ENCODE measurements at places on chromosomes 2 and 18.

- no peak for DNase-seq
Measured at GRCh38 chr2:181542170-181542569, 85.0 kb downstream of the ITGA4 start.

- no peak for DNase-seq
Measured at GRCh38 chr2:101619191-101619591, 78.3 kb upstream of the MAP4K4 start.

- peak; percentile 56 for DNase-seq
Measured at GRCh38 chr2:43086451-43087221, 139.8 kb downstream of the ZFP36L2 start.

DNA sequence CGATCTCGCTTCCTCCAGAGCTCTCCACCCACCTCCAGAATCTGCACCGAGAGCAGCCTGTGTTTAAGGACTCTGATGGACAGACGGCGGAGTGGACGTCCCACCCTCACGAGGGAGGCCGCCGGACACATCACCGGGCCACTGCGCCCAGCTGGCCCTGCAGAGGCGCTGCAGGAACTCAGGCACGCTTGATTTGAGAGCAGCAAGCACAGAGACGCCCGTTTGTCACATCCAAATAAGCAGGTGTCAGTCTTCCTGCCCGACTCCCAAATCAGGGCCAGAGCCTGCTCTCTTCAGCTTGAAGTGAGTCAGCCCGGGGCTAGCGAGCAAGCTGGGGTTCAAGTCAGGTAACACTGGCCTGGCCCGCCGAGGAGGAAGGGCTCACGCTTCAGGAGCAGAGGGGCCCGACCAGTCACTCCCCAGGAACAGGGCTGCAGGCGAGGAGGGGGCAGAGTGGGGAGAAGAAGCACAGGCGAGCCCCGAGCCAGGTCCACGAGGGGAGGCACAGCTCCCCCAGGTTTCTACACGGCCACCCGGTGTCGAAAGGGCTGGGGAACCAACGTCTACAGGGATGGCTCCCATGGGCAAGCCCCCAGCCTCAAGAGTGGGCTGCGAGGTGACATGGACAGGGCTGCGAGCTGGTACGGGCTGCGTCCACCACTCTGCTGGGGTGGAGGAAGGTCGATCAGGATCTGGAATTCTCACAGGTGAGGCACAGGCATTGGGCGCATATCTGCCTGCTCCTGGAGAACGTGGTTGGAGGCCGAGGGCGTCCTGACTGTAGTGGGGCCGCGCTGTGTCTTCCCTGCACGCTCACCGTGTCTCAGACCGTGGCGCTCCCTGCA, 52.5 kb upstream of the CTDP1 start:
- DNase-seq: no peak

DNA sequence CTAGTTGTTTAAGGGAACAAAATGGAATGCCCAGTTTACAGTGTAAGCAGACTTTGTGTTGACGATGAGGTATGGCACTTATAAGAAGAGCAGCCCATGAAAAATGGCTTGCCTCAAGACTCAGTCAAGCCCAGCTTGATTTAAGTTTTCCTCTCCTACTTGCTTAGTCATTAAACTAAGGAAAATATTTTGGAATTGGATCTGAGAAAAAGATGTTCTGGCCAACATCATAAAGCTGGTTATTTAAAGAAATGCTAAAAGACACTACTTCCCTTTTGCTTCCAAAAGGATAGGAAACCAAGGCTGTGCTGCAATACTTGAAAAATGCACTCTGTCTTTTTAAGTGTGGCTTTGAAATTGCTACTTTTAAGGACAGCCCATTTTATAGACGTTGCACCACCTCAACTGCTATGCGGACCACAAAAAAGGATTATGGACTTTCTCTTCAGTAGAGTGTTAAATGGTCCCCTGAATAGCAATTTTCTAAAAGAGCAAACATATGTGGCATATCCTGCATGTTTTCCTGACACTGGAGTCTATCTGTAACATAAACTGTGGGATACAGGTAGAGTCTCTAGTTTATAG, 32.1 kb downstream of the CCDC141 start:
- no peak for DNase-seq

DNA sequence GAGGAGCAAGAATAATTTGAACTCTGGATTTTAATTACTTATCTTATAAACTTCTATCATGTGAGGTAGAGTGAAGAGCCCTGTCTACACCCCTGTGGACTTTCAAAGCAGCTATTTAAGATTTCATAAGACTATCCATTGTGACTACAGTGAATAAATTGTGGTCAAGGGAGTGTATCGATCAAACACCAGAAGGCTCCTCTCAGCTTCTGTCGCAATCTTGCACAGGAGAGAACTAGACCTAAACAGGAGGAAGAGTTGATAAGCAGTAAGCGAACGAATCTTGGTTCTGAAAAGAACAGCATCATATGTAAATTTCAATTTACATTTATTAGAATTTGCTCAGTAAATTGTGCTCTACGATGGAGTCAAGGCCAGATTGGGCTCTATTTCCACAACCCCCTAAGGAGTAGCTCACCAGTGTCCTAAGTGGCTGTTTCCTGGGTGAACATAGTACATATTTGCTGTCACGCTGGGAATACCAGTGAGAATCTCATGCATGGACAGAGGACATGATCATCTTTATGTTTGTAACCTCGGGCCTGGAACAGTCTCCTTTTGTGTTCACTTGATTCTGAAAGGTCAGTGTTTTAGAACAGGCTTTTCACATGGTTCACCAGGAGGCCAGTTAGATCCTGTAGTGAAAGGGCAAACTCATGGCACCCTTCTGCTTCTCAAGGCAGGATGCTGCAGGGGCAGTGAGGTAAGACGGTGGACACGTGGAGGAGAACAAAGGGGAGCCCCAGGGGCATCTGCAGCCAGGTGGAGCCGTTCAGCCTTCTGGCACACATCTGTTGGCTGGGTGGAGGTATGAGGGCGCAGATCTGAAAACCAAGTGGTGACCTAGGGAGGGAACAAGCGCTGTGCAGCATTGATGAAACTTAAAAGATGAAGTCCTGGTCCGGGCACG, 33.3 kb downstream of the NPAS2 start:
- no peak for DNase-seq

GRCh38 chr2:239310401-239311061, 90.3 kb downstream of the HDAC4 start:
- no peak for DNase-seq

DNA sequence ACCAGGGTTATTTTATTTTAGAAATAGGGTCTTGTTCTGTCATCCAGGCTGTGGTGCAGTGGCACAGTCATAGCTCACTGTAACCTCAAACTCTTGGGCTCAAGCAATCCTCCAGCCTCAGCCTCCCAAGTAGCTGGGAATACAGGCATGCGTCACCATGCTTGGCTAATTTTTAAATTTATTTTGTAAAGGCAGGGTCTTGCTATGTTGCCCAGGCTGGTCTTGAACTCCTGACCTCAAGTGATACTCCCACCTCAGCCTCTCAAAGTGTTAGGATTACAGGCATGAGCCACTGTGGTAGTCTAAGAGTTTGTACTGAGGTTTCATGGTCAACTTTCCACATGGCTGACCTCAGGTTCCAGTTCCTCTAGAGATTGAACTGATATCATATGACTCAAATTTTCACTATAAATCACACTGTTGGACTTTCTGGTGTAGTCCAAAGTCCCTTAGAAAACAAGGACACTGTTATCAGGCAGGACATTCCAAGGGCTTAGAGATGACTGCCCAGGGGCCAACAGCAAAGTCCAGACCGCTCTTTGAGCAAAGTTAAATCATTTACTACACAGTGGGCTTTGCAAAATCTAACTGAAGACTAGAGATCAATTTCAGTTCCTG, 82.0 kb upstream of the MEX3C start:
- DNase-seq: no peak

DNA sequence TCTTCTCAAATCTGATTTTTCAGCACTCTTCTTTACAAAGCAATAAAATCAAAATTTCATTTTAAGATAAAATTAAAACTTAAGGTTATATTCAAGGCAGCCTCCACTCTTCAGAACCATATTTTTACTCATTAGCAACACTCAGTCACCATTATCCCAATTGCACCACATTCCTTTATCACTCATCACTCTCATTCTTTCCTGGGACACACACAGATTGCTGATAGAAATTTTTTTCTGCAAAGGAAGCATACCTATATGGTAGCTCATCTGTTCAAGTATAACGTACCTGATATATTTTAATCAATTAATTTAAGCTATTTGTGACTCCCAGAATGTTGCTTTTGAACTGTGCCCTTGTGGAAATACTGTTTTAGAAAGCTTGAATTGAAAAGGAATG, 1559.3 kb upstream of the ZEB2 start:
- DNase-seq: no peak

DNA sequence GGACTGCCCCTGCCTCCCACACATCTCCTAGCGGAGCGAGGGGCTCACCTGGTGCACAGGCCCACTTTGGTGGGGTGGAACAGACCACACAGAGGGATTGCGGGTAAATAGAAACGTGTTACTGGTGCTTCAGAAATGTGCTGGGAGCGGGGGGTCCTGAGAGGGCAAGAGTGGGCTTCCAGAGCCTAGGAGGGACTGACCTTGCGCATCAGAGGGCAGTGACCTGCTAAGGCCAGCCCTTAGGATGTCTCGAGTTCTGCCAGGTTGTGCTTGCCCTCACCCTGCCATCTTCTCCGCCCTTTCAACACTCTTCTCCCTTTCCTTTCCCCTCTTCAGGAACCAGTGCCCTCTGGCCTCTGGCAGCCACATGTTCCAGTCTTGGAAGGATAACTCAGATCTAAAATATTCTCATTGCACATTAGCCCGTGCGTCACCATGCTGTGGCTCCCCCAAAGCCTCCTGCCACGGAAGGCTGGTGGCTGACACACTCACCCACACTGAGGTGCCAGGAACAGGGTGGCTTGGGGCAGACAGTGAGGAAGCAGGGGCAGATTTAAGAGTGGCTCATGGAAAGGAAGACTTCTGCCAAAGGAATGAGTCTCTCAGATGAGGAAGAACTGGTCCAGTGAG, 89.6 kb downstream of the MCFD2 start:
- DNase-seq: no peak

GRCh38 chr2:150133623-150134022, 353.8 kb downstream of the RND3 start:
- DNase-seq: no peak

GRCh38 chr18:8443505-8443904, 165.7 kb upstream of the RAB12 start:
- no peak for DNase-seq

DNA sequence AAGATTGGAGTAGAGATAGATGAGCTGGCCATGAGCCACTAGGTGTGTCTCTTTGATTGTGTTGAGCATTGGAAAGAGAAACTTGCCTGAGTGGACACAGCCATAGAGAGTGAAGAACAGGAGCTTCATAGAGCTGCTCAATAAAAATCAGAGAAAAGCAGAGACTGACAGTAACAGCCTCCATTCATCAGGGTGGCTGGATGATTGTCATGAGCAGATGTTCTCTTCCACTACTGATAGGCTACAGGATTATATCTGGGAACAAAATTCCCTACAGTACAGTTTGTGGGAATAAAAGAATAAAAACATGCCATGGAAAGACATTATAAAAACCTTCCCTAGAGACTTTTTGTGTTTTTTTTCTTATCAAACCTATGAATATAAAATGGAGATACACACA, 404.8 kb upstream of the ACVR2A start:
- no peak for DNase-seq

GRCh38 chr2:105432749-105433148, 33.9 kb upstream of the FHL2 start:
- DNase-seq: no peak

GRCh38 chr18:74368901-74369705, 53.5 kb downstream of the C18orf63 start:
- no peak for DNase-seq

DNA sequence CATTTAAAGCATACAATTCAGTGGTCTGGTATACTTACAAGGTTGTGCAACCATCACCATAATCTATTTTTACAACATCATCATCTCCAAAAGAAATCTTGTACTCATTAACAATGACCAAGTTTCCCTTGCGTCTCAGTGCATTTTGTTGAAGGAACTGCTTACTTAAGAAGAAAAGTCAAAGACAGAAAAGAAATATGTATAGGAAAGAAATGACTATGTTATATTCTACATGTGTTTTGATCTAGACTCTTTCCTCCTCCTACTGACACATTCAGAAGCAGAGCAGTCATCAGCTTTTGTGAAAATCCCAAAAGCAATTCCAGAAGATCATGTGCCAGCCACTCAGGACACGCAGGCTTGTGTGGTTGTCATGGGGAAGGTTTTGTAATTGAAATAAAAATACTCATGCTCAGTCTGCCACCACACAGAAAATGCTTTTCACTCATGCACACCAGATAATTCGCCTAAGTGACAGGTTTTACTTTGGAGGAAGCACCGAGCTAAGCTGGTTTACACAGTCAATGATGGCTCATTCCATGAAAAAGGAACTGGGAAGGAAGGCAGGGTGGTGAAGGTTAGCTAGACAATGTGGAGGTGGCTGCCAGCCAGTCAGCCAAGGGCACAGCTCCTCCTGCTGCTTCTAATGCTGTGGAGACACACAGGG, 158.5 kb upstream of the REV1 start:
- no peak for DNase-seq

DNA sequence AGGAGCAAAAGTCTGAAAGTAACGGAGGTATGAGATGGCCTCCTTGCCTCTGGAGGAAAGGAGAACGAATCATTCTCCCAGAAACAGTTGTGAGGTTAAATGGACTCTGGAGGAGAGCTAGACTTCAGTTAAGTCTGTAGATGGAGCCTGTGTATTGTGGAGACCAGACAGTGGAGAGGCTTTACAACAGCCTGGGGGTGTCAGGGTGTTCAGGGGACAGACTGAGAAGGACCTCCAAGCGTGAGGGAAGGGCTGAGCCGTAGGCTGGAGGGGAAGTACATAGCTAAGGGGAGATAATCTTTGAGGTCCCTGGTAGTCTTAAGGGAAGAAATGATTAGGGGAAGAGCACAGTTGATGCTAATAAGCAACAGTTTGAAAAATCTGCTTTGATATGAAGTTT, 76.6 kb downstream of the GALNT1 start:
- no peak for DNase-seq

DNA sequence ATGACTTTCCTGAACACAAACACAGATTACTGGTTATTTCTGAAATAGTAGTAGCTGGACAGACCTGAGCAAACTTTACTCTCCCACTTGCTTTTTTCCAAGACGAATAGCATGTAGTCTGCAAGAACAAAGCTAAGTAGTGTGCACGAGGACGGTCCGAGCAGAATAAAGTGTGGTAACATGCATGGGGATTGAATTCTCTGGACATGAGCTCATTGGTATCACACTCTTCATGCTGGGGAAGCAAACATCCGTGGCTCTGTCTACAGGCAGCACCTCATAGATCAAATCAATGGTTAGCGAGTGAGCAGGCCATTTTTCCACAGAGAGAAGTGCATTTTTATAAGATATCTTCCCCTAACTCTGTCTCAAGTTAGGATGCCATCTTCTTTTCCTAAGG, 164.8 kb upstream of the STK17B start:
- DNase-seq: no peak

DNA sequence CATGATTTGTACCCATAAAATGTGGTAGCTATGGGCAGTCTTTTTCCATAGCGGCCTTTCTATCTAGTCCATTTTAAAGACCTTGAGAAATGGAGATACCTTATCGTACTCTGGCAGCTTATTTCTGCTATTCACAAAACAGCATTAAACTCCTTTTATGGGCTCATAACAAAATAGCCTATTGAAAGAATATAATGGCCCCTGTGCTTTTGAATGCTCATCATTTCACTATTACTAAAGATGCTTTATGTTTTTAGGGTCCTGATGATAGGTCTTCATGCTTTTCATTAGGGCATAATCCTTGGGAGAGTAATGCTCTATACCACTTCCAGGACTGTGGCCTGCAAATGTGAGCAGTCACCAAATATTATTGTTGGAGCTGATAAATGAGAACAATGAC, 7.3 kb upstream of the TMEM178A start:
- DNase-seq: no peak

- DNase-seq: no peak
Measured at GRCh38 chr2:166572937-166573336, 78.9 kb upstream of the SCN7A start.

GRCh38 chr2:144663207-144663606, 143.3 kb upstream of the ZEB2 start:
- no peak for DNase-seq
